ENCODE measurements at places on chromosomes 5 and 9.

GRCh38 chr9:71524516-71524915 is 243.8 kb downstream of the CEMIP2 start:
- DNase-seq = no peak

DNA sequence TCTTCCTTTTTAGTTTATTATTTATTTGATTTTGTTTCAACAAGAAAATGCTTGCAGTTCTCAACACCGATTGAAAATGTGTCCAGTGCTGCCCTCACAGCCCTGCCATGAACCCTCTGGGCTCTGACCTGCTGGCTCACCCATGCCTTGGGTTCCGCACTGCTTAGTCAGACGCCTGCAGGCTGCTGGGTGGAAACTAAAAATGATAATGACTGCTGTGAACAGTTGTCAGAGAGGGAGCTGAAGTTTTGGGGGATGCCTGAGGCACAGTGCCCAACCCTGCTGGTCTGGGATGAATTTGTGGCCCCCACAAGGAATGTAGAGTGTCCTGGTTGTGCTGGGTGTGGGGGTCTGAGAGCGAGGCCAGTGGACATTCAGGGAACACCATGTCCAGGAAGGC is 22.2 kb upstream of the CFAP157 start:
- DNase-seq = no peak

DNA sequence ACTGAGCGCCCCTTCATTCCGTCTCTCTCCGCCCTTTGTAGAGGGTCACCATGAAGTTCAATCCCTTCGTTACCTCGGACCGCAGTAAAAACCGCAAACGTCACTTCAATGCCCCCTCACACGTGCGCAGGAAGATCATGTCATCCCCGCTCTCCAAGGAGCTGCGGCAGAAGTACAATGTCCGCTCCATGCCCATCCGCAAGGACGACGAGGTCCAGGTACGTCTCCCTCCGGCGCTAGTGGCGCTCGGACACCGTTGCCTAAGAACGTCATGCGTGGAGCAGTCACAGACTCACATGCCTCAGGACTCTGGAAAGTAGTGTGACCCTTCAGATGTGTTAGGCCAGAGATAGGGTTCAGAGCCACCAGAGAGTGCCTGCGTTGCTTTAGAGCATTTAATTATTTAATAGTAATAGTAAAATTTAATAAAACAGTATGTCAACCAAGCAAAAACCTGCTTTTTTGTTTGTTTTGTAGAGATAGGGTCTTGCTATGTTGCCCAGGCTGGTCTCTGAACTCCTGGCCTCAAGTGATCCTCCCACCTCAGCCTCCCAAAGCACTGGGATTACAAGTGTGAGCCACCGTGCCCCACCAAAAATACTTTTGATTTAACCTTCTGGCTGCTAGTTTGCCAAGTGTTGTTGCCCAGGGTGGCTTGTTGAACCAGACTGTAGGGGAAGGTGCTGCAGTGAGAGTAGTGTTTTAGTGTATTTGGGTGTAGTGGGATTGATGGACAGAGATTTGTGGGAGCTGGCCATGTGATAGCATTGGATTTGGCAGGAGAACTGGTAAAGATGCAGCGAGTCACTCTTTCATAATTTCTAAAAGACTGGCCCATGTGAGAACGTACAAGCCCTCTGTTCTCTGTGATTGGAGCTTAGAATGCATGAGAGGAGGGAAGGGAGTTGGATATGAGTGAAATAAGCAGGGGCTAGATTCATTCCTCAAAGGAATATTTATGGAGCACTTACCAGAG is 888 bp downstream of the RPL26L1 start:
- no peak for DNase-seq

- DNase-seq = no peak
Observed at GRCh38 chr5:1122511-1123294, 10.8 kb upstream of the SLC12A7 start.

- no peak for DNase-seq
Observed at GRCh38 chr9:33080534-33080933, 4.1 kb upstream of the SMU1 start.

DNA sequence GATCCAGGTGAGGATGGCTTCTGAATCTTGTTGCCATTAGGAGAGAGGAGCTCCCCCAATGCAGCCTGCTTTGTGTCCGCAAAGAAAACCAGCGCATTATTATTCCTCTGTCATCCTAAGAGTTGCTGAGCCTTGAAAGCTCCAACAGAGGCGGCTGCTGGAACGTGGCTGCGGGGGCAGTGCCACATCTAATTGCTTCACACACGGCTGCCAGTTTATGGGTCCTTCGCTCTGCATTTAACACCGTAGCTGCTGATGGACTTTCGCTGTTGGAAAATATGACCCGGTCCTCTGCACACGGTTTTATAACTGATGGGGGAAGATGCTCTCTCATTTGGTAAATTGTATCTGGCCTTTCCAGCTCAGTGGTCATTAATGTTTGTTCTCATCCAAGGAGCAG is 38.0 kb downstream of the ZNF622 start:
- no peak for DNase-seq

- no peak for DNase-seq
Observed at GRCh38 chr5:35675392-35675791, 57.7 kb downstream of the SPEF2 start.

- no peak for DNase-seq
Observed at GRCh38 chr5:55720188-55720703, 8.1 kb upstream of the SLC38A9 start.

GRCh38 chr5:99305045-99305580 is 376.3 kb upstream of the CHD1 start:
- DNase-seq = no peak

DNA sequence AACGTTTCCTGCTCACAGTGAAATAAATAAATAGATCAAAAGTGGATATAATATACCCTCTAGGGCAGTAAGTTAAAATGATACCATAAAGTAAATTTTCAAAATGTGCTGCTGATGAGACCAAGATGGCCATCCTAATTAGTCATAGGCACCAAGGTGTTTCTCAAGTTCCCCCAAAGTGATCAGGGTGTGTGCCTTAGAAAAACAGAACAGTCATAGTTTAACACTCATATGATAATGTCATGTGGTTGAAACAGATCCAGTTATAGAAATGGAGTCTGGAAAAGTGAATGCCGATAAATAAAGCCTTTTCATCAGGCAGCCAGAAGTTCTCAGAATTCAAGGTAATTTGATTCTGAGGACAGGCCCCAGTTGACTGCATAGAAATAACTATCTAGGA is 161.5 kb upstream of the CDKN2B start:
- no peak for DNase-seq

DNA sequence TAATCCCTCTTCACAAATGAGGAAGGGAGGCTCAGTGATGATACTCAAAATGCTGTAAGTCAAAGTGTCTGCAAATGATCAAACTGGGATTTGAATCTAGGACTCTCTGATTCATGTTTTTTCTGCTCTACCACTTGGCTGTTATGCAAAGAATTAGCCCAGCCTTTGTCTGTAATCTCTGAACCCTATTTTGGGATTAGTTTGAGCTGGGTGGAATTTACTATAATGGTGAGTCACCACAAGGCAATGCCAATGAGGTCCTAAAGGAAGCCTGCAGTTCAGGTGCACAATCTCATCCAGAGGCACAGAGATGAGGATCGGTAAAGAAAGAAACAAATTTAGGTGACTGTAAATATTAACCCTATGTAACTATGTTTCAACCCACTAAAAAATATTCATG is 29.2 kb downstream of the RFK start:
- DNase-seq = no peak

- DNase-seq = peak; percentile 30
Observed at GRCh38 chr9:72271613-72272478, 93.2 kb downstream of the ZFAND5 start.

- DNase-seq = no peak
Observed at GRCh38 chr5:172049226-172049796, 42.9 kb upstream of the FBXW11 start.

- no peak for DNase-seq
Observed at GRCh38 chr5:177310757-177311391, 824 bp downstream of the MXD3 start.

DNA sequence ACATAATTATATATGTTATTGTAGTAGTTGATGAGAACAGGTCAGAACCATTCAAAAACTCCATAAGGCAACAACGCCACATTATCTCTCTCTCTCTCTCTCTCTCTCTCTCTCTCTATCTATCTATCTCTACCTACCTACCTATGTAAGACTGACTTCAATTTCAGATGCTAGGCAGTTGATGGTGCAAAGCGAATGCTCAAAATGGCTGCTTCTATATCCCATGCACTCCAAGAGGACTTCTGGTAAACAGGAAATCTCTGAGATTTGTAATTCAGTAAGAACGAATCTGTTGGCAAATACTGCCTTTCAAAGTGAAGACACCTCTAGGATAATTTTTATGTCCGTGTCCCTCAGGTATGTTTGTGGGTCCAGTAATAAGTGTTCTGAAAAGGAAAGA is 43.7 kb downstream of the MEF2C start:
- DNase-seq = no peak

GRCh38 chr9:126439883-126440653 is 113.4 kb downstream of the MVB12B start:
- peak; percentile 20 for DNase-seq

- no peak for DNase-seq
Observed at GRCh38 chr9:34991607-34992375, 2.2 kb downstream of the DNAJB5 start.

- no peak for DNase-seq
Observed at GRCh38 chr9:11973011-11973410, 720.2 kb upstream of the TYRP1 start.

DNA sequence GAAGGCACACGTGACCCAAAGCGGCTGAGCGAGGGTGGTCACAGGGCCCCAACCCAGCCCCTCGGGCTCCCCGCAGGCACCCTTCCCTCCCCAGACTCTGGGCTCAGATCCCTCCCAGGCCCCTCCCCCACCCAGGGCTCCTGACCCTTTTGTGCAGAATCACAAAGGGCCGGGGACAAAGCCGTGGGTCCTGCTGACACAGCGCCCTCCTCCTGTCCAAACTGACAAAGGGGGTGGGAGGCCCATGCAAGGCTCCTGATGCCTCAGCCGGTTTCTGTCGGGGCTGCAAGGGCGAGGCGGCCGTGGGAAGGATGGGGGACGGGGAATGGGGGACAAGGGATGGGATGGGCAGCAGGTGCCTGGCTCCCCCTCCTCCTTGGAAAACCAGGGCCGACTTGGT is 43.5 kb upstream of the UBAC1 start:
- DNase-seq = no peak
